ENCODE measurements at places on chromosomes 2 and 18. TPM values are rescaled to one million over a fixed set of nuclear protein-coding genes. Genes with fewer than 3 reads are reported as not detected.

ATP6V1C2 gene
- total RNA-seq, result 92.2 TPM

GRB14 gene
- 1.4 TPM for total RNA-seq

POTEI gene
- 0.89 TPM for total RNA-seq

DYNC2LI1 gene
- 58.2 TPM for total RNA-seq

ALPG gene
- 1.7 TPM for total RNA-seq

DNA sequence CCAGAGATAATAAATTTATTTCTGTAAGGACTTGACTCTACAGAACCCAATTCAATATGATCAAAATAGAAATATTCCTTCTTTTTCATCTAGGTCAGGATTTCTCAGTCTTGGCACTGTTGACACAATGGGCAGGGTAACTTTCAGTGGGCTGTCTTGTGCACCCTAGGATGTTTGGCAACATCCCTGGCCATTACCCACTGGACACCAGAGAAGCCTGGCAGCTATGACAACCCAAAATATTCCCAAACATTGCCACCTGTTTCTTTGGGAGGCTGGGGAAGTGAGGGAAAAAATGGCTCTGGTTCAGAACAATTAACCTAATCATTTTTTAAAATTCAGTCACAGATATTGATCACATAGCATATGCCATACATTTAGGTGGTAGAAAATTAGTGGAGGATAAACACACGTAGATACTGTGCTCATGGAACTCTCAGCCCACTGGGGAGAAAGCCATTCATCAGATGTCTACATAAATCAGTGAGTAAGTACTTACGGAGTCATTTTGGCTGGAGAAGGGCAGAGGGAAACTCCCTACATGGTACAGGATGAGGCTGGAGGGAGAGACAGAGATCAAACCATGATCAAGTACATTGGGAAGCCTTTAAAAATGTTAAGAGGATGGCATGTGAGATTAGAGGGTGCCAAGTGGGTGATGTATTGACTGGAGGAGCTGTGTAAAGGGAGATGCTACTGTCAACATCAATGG lies 718 bp upstream of the TNP1 start:
- no peaks in the 10 kb centered on the region for H3K27me3 ChIP-seq
- no peak for DNase-seq
- H3K4me1 ChIP-seq, result no peaks in the 10 kb centered on the region
- no peak overlapping the region for H3K27ac ChIP-seq
- no peak overlapping the region for H3K4me3 ChIP-seq
- no peaks in the 10 kb centered on the region for H3K36me3 ChIP-seq

DNA sequence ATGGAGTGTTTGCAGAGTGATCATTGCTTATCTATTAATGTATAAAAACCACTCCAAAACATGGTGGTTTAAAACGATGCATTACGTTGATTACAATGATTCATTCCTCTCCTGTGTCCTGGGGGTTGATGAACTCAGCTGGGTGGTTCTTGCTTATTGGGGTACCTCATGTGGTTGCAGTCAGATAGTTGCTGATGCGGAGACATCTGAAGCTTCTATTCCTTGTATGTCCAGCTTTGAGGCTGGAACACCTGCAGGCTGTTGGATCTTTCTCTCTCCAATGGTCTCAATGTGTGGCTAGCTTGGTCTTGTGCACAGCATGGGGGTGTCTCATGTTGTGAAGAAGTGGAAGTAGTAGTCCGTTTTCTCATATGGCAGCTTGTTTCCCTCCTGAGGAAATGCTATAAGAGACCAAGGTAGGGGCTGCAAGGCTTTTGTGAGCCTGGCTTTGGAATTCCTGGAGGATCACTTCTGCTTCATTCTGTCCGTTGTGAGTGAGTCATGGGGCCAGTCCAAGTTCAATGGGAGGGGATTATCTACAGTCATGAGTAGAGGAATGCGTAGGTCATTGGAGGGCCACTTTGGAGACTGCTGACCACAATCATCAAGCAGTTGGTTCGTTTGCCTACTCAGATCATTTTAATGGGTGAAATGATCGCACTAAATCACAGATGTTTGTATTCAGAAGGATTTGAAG lies 601.0 kb downstream of the SLC4A3 start:
- H3K4me1 ChIP-seq, result no peaks in the 10 kb centered on the region
- H3K4me3 ChIP-seq, result no peak overlapping the region
- H3K27ac ChIP-seq, result no peak overlapping the region
- no peaks in the 10 kb centered on the region for H3K36me3 ChIP-seq

GRCh38 chr2:96427917-96428316 lies 77.2 kb downstream of the NEURL3 start:
- H3K27me3 ChIP-seq, result no peaks in the 10 kb centered on the region
- H3K36me3 ChIP-seq, result no peaks in the 10 kb centered on the region
- no peak overlapping the region for H3K27ac ChIP-seq
- H3K4me3 ChIP-seq, result no peak overlapping the region

DNA sequence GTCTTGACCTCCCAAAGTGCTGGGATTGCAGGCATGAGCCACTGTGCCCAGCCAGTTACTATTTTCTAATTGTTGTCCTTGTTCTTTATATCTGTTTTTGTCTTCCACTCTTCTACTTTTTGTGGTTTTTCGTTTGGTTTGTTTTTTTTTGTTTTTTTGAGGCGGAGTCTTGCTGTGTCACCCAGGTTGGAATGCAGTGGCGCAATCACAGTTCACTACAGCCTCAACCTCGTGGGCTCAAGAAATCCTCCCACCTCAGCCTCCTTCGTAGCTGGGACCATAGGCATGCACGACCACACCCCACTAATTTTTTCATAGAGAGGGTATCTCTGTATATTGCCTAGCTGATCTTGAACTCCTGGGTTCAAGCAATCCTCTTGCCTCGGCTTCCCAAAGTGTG lies 100.7 kb downstream of the EHBP1 start:
- H3K27ac ChIP-seq, result no peak overlapping the region
- H3K36me3 ChIP-seq, result no peaks in the 10 kb centered on the region
- DNase-seq, result no peak

- no peaks in the 10 kb centered on the region for H3K27me3 ChIP-seq
- DNase-seq, result no peak
- H3K27ac ChIP-seq, result peak overlapping the region; percentile 37
Observed at GRCh38 chr2:46026431-46026830, 270.8 kb upstream of the EPAS1 start.

DNA sequence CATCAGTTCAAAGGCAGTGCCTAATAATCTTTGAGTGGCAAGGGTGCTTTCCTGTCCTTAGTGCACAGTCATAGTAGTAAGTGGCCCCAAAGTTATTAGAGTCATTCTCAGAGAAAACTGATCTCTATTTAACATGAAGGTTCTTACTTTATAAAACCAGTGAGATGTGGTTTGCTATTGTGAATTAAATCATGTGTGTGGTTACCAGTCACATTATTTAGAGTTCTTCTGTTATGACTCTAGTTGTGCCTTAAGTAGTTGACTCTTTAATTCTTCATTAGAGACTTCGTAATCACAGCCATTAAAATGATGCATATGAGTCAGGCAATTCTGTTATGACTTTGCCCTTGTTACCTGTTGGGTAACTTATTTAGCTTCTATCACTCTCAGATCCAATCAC lies 1392.9 kb upstream of the ACVR2A start:
- no peaks in the 10 kb centered on the region for H3K27me3 ChIP-seq
- no peaks in the 10 kb centered on the region for H3K36me3 ChIP-seq
- no peak overlapping the region for H3K4me3 ChIP-seq

GRCh38 chr18:27954226-27954625 lies 222.7 kb downstream of the CDH2 start:
- no peaks in the 10 kb centered on the region for H3K27me3 ChIP-seq
- H3K4me1 ChIP-seq, result no peaks in the 10 kb centered on the region
- no peak overlapping the region for H3K27ac ChIP-seq
- no peak for DNase-seq
- H3K4me3 ChIP-seq, result no peak overlapping the region

DNA sequence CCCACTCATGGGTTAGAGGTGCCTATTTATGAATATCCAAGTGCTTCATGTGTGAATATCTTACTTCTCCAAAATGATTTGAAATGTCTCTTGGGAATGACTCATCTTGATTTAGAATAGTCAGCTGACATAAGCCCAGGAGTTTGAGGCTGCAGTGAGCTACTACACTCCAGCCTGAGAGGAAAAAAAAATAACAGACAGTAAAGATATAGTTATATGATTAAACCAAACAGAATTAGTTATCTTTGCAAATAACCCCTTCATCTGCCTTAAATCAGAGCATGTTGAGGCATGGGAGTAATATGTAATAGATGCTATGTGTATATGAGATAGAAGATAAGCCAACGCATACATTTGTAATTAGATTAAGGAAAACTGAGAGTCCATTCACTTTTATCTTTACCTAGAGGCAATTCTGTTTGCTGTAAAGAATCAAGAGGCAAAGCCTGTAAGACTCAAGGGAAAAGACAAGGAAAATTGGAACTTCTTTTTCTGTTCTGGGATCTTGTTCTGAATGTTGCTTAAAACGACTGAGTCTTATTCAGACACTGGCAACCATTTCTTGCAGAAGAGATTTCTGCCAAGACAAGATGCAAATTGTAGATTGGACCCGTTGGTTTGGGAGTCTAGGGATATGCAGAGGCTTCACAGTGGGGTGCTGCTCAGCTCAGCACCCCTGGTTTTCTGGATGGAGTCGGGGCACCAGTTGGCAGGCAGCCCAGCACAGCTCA lies 104.4 kb downstream of the LIPG start:
- H3K27ac ChIP-seq, result no peak overlapping the region
- no peak overlapping the region for H3K4me3 ChIP-seq

GRCh38 chr2:13115643-13116042 lies 398.9 kb downstream of the TRIB2 start:
- no peaks in the 10 kb centered on the region for H3K4me1 ChIP-seq
- H3K4me3 ChIP-seq, result no peak overlapping the region
- H3K27ac ChIP-seq, result no peak overlapping the region
- H3K27me3 ChIP-seq, result no peaks in the 10 kb centered on the region

DNA sequence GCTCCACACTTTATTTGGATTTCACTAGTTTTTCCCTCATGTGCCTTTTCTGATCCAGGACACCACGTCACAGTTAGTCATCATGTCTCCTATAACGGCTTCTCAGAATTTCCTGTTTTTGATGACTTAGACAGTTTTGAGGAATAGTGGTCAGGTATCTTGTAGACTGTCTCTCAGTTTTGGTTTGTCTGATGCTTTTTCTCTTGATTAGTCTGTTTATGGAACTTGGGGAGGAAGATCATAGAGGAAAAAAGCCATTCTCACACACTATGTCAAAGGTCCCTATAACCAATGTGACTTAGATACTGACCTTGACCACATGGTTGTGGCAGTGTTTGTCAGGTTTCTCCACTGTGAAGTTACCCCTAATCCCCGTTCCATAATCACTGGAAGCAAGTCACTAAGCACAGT lies 89.0 kb downstream of the RAPH1 start:
- H3K27ac ChIP-seq, result no peak overlapping the region
- no peak overlapping the region for H3K4me3 ChIP-seq

Data from upper lobe of left lung (tissue), 6 donors.